OCI-M1 (cell line): ENCODE measurements at places on chromosomes 2 and 18.

GRCh38 chr2:17822445-17823117 lies 6.3 kb downstream of the MSGN1 start:
- no peak for DNase-seq

GRCh38 chr18:78525366-78526111 lies 454.1 kb upstream of the SALL3 start:
- DNase-seq: no peak

DNA sequence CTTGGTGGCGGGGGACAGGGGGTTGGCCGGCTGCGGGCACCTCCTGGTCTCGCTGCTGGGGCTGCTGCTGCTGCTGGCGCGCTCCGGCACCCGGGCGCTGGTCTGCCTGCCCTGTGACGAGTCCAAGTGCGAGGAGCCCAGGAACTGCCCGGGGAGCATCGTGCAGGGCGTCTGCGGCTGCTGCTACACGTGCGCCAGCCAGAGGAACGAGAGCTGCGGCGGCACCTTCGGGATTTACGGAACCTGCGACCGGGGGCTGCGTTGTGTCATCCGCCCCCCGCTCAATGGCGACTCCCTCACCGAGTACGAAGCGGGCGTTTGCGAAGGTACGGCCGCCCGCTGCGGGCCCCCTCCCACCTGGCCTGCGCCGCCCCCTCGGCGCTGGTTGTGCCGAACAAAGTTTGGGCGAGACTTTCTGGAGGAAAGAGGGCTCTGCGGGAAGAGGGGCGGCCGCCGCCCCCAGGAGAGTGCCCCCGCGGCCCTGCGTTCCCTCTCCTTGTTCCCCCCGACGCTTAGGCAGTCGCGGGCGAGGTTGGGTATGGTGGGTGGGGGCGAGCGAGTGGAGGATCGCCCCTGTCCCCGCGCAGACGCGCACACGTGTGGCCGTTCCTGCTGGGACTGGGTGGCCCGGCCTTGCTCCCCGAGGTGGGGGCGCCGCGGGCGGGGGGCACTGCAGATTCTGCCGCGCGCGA lies 866 bp downstream of the CRIM1 start:
- no peak for DNase-seq

DNA sequence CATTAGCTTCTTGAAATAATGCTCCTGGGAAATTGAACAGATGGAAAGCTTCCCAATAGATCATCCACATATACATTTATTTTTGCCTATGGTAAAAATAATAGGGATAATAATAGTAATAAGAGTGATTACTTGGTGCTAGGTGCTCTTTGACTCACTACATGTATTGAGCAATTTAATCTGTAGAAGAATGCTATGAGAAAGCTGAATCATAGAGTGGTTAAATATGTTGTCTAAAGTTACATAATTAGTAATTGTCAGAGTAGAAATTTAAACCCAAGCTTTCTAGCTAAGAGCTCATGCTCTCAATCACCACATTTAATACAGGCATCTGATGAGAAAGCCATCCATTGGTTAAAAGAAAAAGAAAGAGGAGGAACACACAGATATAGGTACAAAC lies 590.5 kb upstream of the SLC8A1 start:
- no peak for DNase-seq

GRCh38 chr18:73881396-73881917 lies 266.2 kb downstream of the FBXO15 start:
- no peak for DNase-seq
